NB4 (cell line): ENCODE measurements at places on chromosomes 2 and 18.
A peak's percentile ranks its signal among the peaks of the same experiment; 100 is the strongest.

DNA sequence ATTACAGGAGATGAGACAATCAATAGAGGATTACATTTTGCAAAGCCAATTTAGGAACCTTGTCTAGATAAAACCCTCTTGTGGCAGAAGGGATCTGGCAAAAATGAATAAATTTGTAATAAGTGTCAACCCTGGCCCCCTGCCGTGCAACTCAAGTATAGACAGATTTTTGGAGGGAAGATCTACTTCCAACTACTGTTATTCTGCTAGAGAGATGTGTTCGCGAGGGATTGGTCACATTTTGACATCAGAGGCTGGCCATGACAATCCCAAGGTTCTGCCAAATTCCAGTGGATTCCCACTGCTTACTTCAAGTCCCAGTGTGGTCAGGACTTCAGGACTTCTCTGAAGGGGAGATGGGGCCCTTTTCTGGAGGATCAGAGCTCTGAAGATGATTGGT lies 192.6 kb downstream of the SH3RF3 start:
- DNase-seq, result no peak

GRCh38 chr2:177783835-177784744 lies 288.5 kb downstream of the PDE11A start:
- DNase-seq, result peak; percentile 85

DNA sequence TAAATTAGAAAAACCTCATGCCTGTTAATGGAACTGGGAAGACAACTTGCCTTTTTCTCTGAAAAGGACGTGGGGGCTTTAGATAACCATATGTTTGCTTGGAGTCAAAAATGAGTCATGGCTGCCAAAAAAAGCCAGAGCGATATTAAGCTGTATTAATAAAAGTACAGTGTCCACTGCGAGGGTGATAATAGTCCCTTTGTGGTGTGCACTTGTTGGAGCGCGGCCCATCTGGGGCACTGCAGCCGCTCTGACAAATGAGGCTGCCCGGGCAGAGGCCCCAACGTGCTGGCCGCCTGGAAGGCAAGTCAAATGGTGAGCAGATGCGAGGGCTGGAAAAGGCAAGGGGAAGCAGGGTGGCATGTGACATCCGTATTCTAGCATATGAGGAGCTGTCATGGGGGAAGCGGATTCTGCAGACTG lies 103.3 kb upstream of the NCK2 start:
- DNase-seq, result no peak

DNA sequence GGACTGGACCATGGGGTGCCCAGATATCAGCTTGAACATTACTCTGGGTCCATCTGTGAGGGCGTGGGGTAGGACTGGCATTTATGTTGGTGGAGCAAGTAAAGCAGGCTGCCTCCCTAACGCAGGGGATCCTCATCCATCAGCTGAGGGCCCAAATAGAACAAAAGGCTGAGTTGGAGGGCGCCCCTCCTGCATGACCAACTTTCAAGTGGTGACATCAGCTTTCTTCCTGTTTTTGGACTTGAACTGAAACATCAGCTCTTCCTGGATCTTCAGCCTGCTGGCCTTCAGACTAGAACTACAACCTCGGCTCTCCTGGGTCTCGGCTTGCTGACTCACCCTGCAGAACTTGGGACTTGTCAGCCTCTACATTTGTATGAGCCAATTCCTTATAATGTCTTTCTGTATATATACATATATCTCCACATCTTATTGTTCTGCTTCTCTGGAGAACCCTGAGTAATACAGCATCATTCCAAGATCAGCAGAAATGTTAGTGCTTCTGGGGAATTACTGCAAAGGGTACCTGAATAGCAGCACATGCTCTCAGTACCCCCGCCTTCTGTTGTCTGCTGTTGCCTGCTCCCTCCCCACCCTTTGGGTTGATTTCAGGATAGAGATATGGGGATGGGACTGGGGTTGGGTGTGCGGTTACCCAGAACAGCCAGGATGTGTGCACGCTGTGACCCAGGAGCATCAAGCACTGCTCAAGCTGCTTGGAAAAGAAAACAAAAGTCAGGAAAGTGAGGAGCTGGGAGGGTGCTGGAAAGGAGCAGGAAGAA lies 20.0 kb downstream of the TMEM127 start:
- peak; percentile 79 for DNase-seq

DNA sequence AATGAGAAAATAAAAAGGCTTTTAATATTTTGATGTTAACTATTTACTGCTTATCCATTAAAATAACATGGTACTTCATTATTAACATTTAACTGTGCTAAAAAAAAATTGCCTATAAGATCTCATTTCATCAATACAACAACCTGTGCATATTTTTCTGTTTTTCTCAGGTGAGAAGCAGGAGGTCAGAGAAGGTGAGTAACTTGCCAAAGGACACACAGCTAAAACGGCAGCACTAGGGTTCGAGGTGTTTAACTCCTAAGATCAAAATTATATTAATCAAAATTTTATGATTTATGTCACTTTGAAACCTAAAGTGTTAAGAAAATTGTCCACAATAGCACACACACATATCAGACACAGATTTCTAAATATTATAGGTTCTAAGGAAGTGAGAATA lies 366.0 kb downstream of the TGIF1 start:
- DNase-seq, result no peak

- DNase-seq, result no peak
These were observed 168.7 kb downstream of the ZNF804A start for GRCh38 chr2:184767059-184767458.

- no peak for DNase-seq
These were observed 513.4 kb downstream of the TNS1 start for GRCh38 chr2:217489145-217489960.

GRCh38 chr2:102366406-102367112 lies 11.0 kb downstream of the IL18R1 start:
- peak; percentile 18 for DNase-seq

DNA sequence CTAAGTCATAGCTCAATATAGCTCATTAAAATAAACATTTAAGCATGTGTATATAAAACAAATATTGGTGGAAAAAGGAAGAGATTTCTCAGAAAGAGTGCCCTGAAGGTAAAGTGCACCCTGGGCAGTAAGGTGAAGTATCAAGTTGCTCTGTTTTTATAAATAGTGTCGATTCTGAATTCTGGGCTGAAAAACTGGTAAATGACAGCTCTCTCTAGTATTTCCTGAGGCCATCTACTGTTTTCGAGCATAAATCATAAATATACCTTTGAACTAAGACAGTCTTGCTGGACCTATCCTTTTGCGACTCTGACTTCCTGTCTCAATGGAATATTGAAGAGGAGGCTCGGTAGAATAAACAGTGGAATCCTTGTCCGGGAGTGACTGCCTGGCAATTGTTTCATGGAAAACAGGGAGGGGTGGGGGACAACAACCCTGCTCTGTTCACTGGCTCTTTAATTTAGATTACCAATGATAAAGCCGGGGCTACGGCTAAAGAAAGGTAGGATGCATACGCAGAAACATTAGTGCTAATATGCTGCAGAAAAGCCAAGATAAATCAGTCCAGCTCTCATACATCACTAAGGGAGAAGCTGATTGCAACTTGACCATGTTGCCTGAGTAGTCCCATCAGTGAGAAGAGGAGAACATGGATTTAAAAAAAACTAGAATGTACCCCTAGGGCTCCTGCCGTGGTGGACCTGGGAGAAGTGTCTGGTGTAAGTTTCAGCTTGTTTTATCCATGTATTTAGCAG lies 124.1 kb downstream of the RAPGEF4 start:
- no peak for DNase-seq

DNA sequence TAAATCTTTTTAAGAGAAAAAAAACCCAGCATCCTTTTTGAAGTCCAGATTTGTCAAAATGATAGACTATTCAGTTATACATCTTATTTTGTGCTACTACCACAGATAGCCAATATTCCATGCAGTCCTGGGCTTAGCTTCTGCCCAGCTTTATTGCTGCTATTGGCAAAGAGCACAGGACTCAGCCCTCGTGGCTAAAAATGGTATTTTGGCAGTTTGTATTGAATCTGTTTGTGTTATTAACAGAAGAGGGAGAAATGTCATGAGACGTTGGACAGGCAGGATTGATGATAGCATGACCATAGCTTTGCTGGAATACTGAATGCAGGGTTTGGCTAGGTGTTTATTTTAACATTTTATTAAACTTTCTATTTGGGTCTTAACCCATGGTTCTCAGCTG lies 19.4 kb downstream of the ELAC1 start:
- DNase-seq, result no peak

GRCh38 chr2:173631127-173631460 lies 276.4 kb downstream of the CDCA7 start:
- DNase-seq, result no peak

GRCh38 chr18:57618910-57619309 lies 2.7 kb downstream of the NARS1 start:
- DNase-seq, result peak; percentile 44

DNA sequence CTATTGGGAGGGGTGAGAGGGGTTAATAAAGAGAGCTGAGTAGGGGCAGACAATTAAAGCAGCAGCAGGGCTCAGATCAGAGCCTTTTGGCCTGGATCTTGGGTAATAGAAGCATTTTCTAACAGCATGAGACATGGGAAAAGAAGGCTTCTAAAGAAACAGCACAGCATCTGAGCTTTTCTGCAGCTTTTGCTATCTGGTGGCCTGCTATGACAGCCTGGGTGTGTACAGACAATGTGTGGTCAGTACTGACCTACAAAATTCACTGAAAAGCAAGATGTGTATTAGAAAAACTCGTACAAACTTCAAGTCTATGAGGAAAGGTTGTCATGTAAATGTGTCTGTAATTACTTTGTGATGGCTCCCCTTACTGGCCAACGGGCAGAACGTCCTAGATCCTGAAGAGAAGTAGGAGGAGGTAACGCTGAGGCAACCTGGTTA lies 95.6 kb downstream of the GALNT3 start:
- peak; percentile 56 for DNase-seq

DNA sequence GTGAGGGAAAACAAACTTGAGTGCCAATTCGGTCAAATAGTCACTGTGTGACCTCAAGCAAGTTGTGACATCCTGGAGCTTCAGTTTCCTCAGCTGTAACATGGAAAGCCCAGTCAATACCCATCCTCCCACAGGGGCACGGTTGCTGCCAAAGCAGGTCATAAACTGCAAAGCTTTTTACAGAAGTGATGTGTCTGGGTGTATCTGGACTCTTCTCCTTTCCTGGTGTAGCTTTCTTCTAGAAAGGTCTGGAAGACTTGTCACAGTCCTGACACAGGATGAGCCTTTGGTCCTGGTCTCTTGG lies 4.2 kb upstream of the AFF3 start:
- DNase-seq, result peak; percentile 13

GRCh38 chr18:55508651-55509050 lies 79.3 kb downstream of the TCF4 start:
- no peak for DNase-seq

DNA sequence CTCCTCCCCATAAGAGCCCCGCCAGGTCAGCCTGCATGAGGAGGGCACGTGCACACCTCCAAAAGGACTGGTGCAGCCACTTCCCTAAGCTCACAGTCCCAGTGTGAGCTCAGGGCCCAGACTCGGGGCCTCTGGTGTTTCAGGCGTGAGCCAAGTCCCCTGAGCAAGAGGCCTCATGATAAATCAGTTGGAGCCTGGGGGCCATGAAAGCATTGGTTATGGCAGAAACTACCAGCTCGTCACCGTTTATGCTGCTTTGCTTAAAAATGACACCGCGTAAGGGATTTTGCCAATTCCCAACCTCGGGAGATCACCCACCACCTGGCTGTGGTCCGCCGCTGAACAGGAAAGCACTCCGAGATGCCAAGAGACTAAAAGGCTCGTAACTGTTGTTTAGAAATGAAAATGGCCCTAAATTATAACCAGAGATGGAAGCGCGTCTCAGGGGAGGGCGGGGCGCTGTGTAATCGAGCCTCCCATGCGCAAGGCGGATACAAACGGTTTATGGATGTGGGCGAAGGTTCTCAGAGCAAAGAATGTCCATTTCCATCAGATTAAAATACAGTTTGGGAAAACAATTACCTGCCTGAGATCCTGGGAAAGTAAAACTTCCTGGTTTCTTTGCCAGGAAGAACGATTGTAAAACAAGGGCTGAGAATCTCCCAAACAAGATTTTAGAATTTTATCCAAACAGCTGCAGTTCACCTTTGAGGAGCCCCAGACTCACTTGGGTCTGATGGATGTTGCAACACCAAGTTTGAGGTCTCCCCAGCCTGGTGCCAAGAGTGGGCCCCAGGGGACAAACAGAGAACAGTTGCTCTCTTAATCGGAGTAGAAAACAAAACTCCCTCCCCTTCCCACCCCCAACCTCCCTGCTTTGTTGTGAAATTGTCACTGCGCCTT lies 141.4 kb downstream of the BCL2 start:
- peak; percentile 98 for DNase-seq

GRCh38 chr18:52069201-52069600 lies 270.8 kb upstream of the DCC start:
- no peak for DNase-seq

GRCh38 chr2:40097691-40098385 lies 318.8 kb upstream of the THUMPD2 start:
- no peak for DNase-seq

GRCh38 chr2:237322564-237322963 lies 91.4 kb downstream of the COL6A3 start:
- DNase-seq, result no peak

- peak; percentile 75 for DNase-seq
These were observed 16.1 kb upstream of the CD207 start for GRCh38 chr2:70851704-70852103.

DNA sequence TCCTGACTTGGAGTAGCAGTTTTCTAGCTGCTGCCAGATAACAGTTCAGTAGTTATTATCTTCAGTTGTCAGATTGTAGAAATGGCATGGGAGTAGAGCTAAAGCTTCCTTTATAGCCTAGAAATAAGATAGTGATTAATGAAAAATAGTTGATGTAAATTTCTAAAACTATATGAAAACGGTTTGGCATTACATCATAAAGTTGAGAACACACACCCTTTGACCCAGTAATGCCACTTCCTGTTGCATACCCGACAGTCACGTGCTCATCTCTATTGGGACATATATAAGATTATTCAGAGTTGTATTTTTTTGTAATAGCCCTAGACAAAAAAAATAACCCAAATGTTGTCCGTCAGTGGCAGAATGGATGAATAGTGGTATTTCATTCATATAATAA lies 39.4 kb upstream of the ASB1 start:
- DNase-seq, result peak; percentile 77

DNA sequence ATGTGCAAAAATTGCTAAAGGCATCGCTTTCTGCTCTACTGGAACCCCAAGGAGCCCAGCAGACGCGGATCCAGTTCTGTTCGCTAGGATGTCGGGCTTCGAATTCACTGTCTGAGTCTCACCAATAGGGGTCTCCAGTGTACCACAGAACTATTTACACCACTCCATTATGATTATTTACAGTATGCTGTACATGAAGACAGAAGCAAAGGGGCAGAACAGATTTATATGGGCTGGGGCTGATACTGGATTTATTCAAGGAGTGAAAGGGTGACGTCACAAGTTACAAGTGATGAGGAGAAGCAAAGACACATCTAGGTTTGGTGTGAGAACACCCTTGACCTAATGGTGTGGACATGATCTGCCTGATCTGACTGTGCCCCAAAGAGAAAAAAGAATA lies 185.3 kb upstream of the ATP5MC3 start:
- peak; percentile 83 for DNase-seq

- DNase-seq, result no peak
These were observed 5.8 kb upstream of the PSD4 start for GRCh38 chr2:113167962-113168340.

GRCh38 chr2:233988581-233988980 lies 61.9 kb upstream of the SPP2 start:
- no peak for DNase-seq
